ENCODE measurements at places on chromosomes 12 and 14.

- peak; percentile 21 for DNase-seq
Observed at GRCh38 chr14:21978184-21978998, 304.8 kb upstream of the OR4E1 start.

DNA sequence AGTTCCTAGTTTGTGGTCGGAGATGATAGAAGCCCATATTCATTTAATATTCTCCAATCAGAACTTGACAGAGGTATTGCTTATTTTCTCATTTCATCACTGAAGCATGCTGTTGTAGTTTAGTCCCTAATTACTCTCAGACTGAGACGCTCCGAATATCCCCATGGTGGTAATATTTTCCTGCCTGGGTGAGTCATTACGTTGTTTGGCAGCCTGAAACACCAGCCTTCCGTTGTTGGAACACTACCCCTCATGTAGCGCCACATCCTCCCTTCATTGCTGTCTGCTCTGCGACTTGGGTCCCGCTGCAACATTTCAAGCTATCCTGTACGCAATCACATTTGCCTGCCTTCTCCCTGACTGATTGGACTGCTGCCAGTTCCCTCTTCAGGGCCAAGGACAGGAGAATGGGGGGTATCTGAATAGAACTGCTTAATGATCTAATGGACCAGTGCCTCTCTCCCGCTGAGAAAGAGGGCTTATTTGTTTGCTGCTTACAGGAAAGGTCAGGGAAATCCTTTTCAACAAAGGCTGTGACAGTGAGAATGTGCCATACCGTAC lies 369.1 kb downstream of the NPAS3 start:
- peak; percentile 32 for DNase-seq

- DNase-seq, result no peak
Observed at GRCh38 chr14:53519137-53519536, 366.0 kb upstream of the DDHD1 start.

DNA sequence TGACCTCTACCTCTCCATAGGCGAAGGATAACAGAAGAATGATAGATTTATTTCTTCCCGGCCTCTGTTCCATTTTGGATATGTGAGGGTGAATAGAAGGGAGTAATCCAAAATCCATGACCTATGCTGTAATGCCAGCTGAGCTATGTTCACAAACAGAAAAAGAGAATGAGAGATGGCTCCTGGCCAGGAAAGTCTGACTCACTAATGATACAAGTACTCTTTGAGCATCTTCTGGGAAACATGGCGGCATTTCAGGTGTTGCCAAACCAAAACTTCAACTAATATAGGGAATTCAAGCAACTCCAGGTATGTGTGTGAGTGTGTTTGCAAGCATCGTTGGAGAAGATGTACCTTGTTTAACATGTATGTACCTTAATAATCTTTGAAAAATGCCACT lies 55.1 kb downstream of the MED13L start:
- peak; percentile 95 for DNase-seq

GRCh38 chr14:21220874-21221477 lies 48.3 kb downstream of the HNRNPC start:
- DNase-seq, result peak; percentile 66

DNA sequence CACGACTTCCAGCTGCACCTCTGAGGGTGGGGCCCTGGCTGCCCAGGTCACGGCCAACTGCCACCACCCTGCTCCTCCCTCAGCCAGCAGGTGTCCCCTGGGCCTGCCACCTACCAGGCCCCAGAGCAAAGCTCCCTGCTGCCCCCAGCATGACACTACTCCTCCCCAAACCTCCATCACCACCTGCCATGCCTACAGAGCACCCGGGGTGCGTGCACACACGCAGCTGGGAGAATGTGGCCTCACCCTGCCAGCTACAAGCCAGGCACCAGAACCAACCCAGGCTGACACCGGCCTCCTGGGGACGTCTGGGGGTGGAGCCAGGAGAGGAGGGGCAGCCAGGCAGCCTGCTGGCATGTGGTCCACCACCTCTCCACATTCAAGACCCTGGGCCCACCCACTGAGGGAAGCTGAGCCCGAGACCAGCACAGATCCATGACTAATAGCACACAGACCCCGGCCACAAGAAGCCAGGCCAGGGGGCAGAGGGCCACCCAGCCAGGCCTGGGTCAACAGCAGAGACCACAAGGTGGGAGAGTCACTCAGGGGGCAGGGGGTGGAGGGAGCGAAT lies 3.4 kb downstream of the JAG2 start:
- DNase-seq, result no peak
